Pancreas (tissue), 10 donors: ENCODE measurements at places on chromosomes 1 and 21. TPM values are rescaled to one million over a fixed set of nuclear protein-coding genes. Genes with fewer than 3 reads are reported as not detected.
A peak's percentile ranks its signal among the peaks of the same experiment; 100 is the strongest.

DNA sequence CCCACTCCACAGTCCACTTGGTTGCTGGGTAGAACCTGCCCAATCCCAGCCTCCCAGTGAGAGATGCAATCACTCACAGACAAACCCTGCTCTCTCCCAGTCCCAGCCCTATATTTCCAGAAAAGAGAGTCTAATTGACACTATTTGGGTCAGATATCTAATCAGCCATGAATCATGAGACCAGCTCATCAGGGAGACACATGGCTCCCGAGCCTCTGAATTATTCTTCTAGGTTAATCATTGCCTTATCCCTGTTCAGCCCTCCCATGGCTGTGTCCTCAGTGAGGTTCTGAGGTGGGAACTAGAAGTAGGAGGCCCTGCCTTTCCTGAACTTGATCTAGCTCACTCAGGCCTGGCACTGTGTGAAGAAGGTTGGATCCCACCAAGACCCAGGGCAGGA lies 49.9 kb upstream of the ZC3H12A start:
- H3K27ac ChIP-seq, result no peak overlapping the region
- DNase-seq, result no peak
- H3K27me3 ChIP-seq, result no peaks in the 10 kb centered on the region
- H3K4me3 ChIP-seq, result no peak overlapping the region
- H3K36me3 ChIP-seq, result no peaks in the 10 kb centered on the region
- no peaks in the 10 kb centered on the region for H3K4me1 ChIP-seq

GRCh38 chr1:116540088-116540487 lies 30.7 kb downstream of the CD58 start:
- H3K4me1 ChIP-seq, result no peaks in the 10 kb centered on the region
- no peak overlapping the region for H3K27ac ChIP-seq
- H3K27me3 ChIP-seq, result no peaks in the 10 kb centered on the region
- H3K4me3 ChIP-seq, result no peak overlapping the region
- DNase-seq, result no peak

- peaks cover 3% of the 10 kb centered on the region for H3K27me3 ChIP-seq
- no peaks in the 10 kb centered on the region for H3K36me3 ChIP-seq
- H3K4me3 ChIP-seq, result no peak overlapping the region
- H3K4me1 ChIP-seq, result no peaks in the 10 kb centered on the region
Observed at GRCh38 chr1:118914379-118915161, 73.6 kb downstream of the TBX15 start.

DNA sequence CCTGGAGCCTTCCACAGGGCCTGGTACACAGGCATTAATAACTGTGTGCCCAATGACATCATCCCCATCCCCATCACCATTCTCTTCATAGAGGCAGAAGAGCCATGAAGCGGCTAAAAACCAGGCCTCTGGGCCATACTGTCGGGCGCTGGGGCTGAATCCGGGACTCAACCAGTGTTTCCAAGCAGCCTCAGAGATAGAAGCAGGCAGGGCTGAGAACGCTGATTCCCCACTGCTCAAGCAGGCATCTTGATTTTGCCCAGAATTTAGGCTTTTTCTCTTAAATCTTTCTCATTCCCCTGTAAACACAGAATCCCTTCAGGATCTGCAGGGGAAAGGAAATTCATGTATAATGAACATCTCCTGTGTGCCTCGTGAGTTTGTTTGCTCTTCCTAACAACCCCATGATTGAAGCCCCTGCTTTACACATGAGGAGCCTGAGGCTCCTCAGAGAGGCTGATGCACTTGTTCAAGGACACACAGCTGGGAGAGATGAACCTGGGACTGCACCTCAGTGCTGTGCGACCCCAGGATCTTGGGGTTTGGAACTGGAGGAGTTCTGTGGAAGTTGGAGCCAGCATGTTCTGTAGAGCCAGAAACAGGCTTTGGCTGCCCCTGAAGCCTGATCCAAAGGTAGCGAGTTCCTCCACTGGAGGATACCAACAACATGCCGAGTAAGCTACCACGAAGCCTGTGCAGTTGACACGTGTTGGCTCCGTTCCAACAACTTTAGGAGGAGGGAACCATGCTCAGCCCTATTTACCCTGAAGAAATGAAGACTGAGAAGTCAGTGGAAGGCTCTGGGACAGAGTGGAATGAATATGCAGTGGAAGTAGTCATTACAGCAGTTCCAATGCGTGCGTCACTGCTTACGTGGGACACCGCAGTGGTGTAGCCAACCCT lies 55.5 kb downstream of the EDN2 start:
- no peaks in the 10 kb centered on the region for H3K36me3 ChIP-seq
- H3K4me1 ChIP-seq, result peaks cover 16% of the 10 kb centered on the region
- no peak overlapping the region for H3K27ac ChIP-seq
- no peaks in the 10 kb centered on the region for H3K27me3 ChIP-seq
- no peak overlapping the region for H3K4me3 ChIP-seq
- DNase-seq, result no peak

DNA sequence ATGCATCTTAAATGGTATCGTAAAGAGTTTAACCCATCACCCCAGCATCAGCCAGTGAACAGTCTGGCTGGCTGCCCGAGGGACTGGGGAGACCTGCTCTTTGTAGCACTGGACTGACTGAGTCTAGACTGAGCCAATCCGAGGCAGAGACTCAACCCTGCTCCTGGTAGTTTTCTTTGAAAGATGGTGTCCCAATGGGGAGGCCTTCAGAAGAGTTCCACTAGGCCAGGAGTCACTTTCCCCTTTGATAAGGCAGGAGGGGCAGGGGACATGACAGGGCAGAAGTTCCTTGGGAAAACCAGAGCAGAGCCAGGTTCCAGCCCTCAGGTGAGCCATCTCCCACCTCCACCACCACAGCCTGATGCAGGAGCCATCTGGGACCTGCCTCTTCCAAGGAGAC lies 203.5 kb downstream of the CAMTA1 start:
- H3K27me3 ChIP-seq, result no peaks in the 10 kb centered on the region
- no peak overlapping the region for H3K4me3 ChIP-seq
- no peak overlapping the region for H3K27ac ChIP-seq
- no peaks in the 10 kb centered on the region for H3K36me3 ChIP-seq
- H3K4me1 ChIP-seq, result no peaks in the 10 kb centered on the region

GRCh38 chr1:68211761-68212380 lies 20.5 kb downstream of the WLS start:
- DNase-seq, result no peak
- H3K27me3 ChIP-seq, result no peaks in the 10 kb centered on the region
- no peak overlapping the region for H3K4me3 ChIP-seq
- no peak overlapping the region for H3K27ac ChIP-seq
- peaks cover 15% of the 10 kb centered on the region for H3K4me1 ChIP-seq

DNA sequence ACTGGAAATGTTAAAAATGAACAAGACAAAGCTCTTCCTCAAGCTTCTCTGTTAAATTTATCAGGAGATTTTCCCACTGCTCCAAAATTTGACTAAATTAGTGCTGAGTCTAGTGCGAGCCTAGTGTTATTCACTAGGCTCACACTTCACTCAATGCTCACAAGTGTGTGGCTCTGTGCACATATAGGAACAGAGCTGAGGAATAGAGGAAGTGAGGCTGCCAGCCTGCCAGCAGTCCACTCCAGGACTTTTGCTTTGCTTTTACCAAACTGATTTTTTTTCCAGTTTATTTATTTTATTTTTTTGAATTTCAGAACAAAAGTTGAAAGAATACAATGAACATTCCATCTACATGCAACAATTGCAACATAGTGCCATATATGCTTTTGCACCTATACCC lies 87.2 kb downstream of the VAV3 start:
- no peak overlapping the region for H3K27ac ChIP-seq
- no peak overlapping the region for H3K4me3 ChIP-seq
- DNase-seq, result no peak
- no peaks in the 10 kb centered on the region for H3K36me3 ChIP-seq

DNA sequence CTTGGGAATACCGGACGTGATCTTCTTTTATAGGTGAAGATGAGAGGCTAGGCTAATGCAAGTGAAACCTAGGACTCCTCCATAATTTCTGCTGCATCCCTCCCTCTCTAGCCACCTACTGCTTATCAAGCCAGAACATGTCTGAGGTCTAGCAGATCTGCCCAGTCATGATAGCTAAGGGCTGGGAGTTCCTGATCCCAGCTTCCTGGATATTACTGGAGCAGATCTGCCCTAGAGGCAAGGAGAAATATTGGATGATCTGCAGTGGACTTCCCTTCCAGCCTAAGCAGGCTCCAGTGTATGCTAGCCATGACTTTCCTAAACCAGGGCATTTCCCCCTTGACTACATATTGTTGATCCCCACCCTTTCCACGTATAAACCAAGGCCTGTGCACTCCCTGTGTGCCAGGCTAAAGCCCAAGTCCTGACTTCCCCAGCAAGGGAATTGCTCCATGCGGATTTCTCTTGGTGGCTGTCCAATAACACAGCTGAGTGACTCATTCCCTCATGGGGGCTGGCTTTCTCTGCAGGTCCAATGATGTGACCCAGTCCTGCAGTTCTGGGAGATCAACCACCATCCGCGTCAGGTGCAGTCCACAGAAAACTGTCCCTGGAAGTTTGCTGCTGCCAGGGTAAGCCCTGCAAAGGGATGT lies 15.5 kb upstream of the SARS1 start:
- DNase-seq, result no peak
- H3K4me1 ChIP-seq, result peaks cover 3% of the 10 kb centered on the region
- no peak overlapping the region for H3K27ac ChIP-seq
- H3K27me3 ChIP-seq, result no peaks in the 10 kb centered on the region
- H3K4me3 ChIP-seq, result no peak overlapping the region
- H3K36me3 ChIP-seq, result no peaks in the 10 kb centered on the region

The FBLIM1 gene
- total RNA-seq, result 31.4 TPM

GRCh38 chr1:11071463-11072215 lies 11.8 kb upstream of the SRM start:
- no peak overlapping the region for H3K4me3 ChIP-seq
- H3K27ac ChIP-seq, result peak overlapping the region; percentile 16
- peaks cover 32% of the 10 kb centered on the region for H3K36me3 ChIP-seq
- H3K4me1 ChIP-seq, result peaks cover 11% of the 10 kb centered on the region
- peak; percentile 47 for DNase-seq

The CAMK1G gene
- 0.06 TPM for total RNA-seq

- DNase-seq, result no peak
- H3K27ac ChIP-seq, result peak overlapping the region; percentile 72
- H3K4me3 ChIP-seq, result peak overlapping the region; percentile 78
- H3K27me3 ChIP-seq, result no peaks in the 10 kb centered on the region
Observed at GRCh38 chr1:94821636-94822305, 1.6 kb downstream of the SLC44A3 start.

- no peak overlapping the region for H3K4me3 ChIP-seq
- no peak overlapping the region for H3K27ac ChIP-seq
- H3K4me1 ChIP-seq, result no peaks in the 10 kb centered on the region
- no peaks in the 10 kb centered on the region for H3K27me3 ChIP-seq
Observed at GRCh38 chr1:55869065-55869464, 653.9 kb upstream of the USP24 start.

The MCOLN3 gene
- 8.0 TPM for total RNA-seq

DNA sequence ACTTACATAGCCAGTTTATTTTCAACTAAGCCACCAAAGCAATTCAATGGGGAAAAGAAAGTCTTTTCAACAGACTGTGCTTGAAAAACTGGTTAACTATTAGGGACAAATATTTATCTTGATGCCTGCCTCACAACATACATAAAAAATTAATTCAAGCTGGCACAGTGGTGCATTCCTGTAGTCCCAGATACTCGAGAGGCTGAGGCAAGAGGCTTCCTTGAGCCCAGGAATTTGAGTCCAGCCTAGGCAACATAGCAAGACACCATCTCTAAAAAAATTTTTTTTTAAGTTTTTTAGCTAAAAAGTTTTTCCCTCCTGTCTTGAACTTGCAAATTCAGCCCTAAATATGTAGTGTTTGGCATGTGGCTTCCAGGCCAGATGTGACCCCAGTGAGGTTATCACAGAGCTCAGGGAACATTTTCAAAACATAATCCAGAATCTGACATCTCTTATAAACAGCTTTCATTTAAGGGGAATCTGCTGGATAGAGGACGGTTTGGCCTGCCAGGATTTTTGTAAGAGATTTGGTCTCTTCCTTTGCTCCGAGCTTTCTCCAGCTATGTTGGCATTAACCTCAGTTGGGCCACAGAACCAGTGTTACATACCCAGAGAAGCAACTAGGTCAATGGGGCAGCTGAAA lies 46.4 kb downstream of the COL6A1 start:
- no peak overlapping the region for H3K4me3 ChIP-seq
- H3K27ac ChIP-seq, result no peak overlapping the region
- no peaks in the 10 kb centered on the region for H3K27me3 ChIP-seq
- no peaks in the 10 kb centered on the region for H3K4me1 ChIP-seq

DNA sequence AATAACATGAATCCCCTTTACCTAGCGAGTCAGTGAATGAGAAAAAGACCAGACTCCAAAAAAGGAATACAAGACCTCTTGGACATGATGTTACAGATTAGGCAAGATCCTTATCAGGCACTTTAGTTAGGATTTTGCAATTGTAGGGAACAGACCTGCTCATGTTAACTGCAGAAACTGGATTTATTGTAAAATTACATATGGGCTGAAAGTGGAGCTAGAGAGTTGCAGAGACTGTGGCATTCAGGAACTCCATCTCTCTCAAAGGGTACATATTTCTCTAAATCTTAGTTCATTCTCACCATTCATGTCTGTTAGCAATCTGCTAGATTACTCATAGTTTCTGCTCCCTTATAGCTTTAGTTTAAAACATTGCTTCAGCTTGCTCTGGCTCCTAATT lies 142.2 kb downstream of the PAPPA2 start:
- no peaks in the 10 kb centered on the region for H3K27me3 ChIP-seq
- H3K4me1 ChIP-seq, result peaks cover 3% of the 10 kb centered on the region
- no peaks in the 10 kb centered on the region for H3K36me3 ChIP-seq
- H3K4me3 ChIP-seq, result no peak overlapping the region
- no peak for DNase-seq

- H3K4me1 ChIP-seq, result no peaks in the 10 kb centered on the region
- no peaks in the 10 kb centered on the region for H3K27me3 ChIP-seq
- no peak for DNase-seq
- no peak overlapping the region for H3K27ac ChIP-seq
- no peaks in the 10 kb centered on the region for H3K36me3 ChIP-seq
Observed at GRCh38 chr21:45507888-45508508, 34.2 kb downstream of the SLC19A1 start.

GRCh38 chr1:27049100-27049499 lies 36.5 kb upstream of the TENT5B start:
- H3K27ac ChIP-seq, result no peak overlapping the region
- peaks cover 3% of the 10 kb centered on the region for H3K4me1 ChIP-seq
- no peak overlapping the region for H3K4me3 ChIP-seq

DNA sequence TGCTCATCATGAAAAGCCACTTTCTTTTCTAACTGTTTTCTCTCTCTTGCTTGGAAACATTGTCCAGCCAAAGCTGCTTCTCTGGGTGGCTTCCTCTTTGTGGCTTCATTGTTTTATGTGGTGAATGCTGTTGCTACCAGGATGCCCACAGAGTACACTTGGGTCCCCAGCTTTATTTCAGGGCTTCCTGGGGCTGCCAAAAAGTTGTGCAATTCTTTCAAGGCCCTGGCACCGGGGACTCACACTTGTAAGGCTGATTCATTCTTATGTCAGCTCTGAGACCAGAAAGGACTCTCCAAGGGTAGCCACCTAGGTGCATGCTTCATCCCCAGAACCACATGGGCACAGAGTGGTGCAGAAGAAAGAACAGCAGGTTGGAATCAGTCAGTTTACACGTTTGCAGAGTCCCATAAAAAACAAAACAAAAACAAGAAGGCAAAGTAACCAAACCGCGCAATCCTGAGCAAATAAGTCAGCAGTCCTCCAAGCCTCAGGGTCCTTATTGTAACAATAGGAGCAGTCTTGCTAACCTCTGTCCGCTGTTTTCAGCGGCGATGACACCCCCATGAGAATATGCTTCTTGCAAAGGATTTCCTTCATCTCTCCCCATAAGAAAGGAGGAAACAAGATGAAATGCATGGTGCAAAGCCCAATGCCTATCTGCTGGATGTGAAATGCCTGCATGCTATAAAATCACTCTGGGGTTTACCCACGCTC lies 89.9 kb upstream of the SSX2IP start:
- no peak for DNase-seq
- H3K27ac ChIP-seq, result no peak overlapping the region
- no peaks in the 10 kb centered on the region for H3K4me1 ChIP-seq
- no peaks in the 10 kb centered on the region for H3K36me3 ChIP-seq
- H3K4me3 ChIP-seq, result no peak overlapping the region

The SRGAP2C gene
- total RNA-seq, result 3.6 TPM

The TLCD4 gene
- 14.7 TPM for total RNA-seq

The S100A12 gene
- total RNA-seq, result 1.1 TPM
